ENCODE measurements at places on chromosomes 3 and 15. TPM values are rescaled to one million over a fixed set of nuclear protein-coding genes. Genes with fewer than 3 reads are reported as not detected.
A peak's percentile ranks its signal among the peaks of the same experiment; 100 is the strongest.

The GRAMD2A gene
- not detected for total RNA-seq

The CAND2 gene
- total RNA-seq, result 5.9 TPM

The ADAMTSL3 gene
- not detected for total RNA-seq

The CYP1A2 gene
- not detected for total RNA-seq

The LCMT2 gene
- 10.7 TPM for total RNA-seq

The CNTN4 gene
- total RNA-seq, result not detected

The ADAMTS17 gene
- 11.6 TPM for total RNA-seq

The ARNT2 gene
- 0.18 TPM for total RNA-seq

The CACNA2D2 gene
- 4.1 TPM for total RNA-seq

The GPR160 gene
- total RNA-seq, result 5.8 TPM

The ATP13A5 gene
- not detected for total RNA-seq

The PPP1R14D gene
- not detected for total RNA-seq

The ZNF770 gene
- 38.1 TPM for total RNA-seq

The MKRN3 gene
- total RNA-seq, result 3.1 TPM

The C3orf85 gene
- total RNA-seq, result not detected

GRCh38 chr15:100261302-100262240 is 80.2 kb downstream of the ADAMTS17 start:
- no peak for DNase-seq

DNA sequence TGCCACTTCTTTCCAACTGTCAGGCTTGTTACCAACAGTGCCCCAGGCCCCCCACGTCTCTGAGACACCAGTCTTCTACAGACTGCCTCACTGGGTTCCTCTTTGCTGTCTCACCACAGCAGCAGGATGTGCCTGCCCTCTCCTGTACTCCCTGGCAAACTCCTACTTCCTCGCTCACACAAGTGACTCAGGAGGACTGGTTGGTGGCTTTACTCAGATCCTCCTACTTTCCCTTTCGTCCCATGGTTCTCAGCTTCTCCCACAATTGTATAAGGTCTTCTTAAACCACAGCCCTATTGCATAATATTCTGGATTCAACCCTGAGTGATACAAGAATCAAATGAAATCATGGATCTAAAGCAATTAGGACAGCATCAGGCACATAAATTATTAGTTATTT is 246.6 kb upstream of the PROK2 start:
- DNase-seq, result no peak

DNA sequence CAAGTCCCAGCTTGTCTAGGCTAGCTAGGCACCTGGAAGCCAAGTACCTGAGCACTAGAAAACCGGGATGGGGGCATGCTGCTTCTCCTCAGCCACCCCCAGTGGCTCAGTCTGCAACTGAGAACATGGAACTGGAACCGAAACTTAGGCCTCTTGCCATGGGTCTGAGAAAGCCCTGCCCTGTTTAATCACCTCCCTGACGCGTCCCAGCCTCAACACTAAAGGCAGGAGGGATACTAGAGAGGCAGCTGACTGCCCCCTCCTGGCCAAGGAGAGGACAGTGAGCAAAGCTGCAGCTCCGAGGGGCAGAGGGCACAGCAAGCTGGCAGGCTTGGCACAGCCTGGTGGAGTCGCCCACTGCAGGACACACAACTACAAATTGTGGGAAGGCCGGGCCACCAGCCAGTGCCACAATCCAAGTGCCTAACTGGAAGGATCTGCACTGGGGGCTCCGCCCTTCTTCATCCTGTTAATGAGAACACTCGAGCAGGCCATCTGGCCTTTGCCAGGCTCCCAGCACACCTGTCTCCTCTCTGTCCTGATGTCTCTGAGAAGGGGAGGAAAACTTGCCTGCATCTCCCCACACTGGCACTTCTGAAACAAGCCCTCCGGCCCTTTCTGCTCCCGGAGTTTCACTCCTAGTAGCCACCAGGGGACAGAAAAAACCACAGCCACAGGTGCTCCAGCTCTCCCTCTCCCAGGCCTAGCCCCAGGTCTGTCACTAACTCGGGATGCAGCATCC is 53.7 kb downstream of the BDH1 start:
- DNase-seq, result no peak

- no peak for DNase-seq
These were observed 164.6 kb upstream of the MCTP2 start for GRCh38 chr15:94066811-94067210.

DNA sequence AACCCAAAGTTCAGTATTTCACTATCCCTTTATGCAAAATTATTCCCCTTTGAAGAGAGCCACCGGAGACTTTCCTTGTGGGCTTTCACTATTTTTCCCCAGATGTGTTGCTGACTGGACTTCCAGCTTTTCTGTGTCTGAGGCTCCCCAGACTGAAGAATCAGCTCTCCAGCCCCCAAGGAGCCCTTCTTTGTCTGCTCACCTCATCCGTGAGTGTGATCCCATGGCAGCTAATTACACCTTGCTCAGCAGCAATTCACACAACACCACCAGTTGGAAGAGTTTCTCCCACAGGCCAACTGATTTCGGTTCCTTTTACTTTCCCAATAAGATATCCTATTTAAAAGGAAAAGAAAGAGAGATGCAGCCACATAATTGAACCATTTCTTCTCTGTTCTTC is 249.5 kb upstream of the TRIM42 start:
- DNase-seq, result no peak

- DNase-seq, result no peak
These were observed at the start of gene TJP1 for GRCh38 chr15:29822100-29822683. Gene TJP1 (minus strand): TSS chr15:29822468. CDS start chr15:29822028, 440 bp downstream.

DNA sequence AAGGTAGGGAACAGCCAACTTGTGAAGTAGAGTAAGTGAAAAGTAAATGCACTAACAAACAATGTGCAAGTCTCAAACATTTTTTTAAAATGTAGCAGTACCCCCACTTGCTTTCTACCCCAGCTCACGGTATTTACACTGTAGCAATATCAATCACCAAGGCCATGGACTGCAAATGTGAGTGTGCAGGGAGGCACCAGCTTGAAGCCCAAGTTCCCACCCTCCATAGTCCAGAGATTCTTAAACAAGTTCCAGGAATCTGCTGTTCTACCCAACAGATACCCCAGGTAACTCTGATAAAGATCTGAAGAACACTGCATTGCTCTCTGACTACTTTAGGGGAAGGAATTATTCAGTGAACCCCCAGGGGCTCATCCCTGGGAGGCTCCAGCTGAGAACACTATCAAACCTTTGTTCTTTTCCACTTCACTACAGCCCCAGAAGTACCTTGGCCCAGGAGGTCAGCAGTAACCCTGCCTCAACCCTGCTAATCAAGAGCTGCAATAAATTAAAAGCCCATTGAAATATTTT is 86.1 kb downstream of the FOXP1 start:
- no peak for DNase-seq

- no peak for DNase-seq
These were observed 508 bp upstream of the SMAD6 start for GRCh38 chr15:66701422-66702034.

- no peak for DNase-seq
These were observed 9.2 kb downstream of the CXCR6 start for GRCh38 chr3:45952456-45952855.

DNA sequence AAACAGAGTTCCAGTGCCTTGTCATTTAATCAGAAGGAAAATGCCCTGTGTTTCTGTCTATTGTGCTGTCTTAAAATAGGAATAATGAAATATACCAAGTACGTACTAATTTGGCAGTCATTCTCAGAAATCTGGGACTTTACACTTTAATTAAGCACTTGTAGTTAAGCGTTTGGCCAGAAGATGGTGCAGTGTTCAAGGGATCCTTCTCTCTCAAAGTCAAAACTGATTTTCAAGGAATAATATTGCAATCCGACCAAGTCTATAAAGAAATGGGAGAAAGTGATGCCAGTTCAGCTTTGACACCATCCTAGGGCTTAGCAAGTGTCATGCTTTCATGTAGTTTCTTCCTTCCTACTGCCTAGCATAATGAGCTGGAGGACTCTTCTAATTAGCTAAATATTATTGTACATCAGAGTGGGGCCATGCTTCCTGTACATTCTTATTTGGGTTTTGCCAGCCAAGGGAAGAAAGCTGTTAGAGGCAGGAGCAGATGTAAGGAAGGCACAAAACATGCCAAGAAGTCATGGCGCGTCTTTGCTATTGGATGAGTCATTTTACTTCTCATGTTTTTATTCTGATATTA is 64.8 kb downstream of the SAMMSON start:
- DNase-seq, result no peak

- no peak for DNase-seq
These were observed 90.5 kb upstream of the HERC1 start for GRCh38 chr15:63923993-63924950.

GRCh38 chr15:80970018-80970657 is 19.5 kb downstream of the MESD start:
- DNase-seq, result peak; percentile 49

DNA sequence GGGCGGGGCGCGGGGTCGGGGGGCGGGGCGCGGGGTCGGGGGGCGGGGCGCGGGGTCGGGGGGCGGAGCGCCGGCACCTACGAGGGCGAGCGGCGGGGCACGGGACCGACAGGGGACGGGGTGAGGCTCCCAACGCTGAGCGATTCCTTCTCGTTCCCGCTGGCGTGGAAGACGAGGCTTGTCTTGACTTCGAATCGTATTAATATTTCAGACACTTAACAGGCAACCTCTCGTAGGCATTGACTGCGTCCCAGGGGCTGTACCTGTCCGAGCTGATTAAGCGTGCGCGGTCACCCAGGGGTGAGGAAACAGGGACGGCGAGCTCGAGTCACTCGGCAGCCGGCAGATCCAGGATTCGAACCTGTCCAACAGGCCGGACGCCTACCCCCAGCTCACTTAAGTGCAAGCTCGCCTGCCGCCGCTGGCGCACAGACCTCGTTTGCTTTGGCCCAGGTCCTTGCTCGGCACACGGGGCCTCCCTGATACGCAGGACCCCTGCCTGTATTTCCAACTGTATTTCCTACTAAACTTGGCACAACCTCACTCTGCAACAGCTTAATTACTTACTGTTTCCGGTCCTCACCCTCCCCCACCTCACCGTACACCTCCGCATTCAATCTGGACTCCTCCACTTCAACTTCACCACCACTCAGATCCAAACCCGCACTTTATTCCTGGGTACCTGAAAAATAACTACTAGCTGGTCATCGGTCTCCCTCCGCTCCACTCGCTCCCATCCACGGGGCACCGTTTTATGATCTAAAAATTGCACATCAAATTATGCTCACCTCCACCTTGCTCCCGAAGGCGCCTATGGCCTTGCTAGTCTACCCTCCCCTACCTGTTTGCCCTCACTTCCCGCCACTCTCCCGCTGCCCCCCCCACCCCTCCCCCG is 722 bp upstream of the ZXDC start:
- peak; percentile 54 for DNase-seq

DNA sequence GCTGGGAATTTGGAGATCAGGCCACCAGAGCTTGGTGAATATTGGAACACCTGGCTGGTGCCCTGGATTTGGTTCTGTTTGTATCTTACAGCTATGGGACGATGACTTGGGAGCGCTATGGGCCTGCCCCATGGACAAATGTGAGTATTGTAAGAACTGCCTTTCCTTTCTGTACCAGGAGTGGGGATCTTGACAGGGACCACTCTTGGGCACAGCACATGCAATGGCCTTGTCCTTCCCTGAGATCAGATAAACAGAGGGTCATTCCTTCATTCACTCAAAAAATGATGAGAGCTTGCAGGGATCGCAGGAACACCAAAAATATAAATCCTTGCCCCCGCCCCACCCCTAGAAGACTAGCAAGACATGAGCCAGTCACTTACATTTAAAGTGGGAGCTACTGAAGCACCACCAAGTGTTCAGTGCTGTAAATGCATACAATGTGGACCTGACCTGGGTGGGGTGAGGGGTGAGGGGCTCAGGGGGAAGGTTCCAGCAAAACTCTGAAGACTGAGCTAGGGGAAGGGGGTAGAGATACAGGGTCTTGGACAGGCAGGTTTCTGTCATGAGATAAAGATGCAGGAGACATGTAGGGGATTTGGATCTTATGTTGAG is 2.7 kb upstream of the CRELD1 start:
- no peak for DNase-seq
